ENCODE measurements at places on chromosomes 13 and 19. TPM values are rescaled to one million over a fixed set of nuclear protein-coding genes. Genes with fewer than 3 reads are reported as not detected.

DNA sequence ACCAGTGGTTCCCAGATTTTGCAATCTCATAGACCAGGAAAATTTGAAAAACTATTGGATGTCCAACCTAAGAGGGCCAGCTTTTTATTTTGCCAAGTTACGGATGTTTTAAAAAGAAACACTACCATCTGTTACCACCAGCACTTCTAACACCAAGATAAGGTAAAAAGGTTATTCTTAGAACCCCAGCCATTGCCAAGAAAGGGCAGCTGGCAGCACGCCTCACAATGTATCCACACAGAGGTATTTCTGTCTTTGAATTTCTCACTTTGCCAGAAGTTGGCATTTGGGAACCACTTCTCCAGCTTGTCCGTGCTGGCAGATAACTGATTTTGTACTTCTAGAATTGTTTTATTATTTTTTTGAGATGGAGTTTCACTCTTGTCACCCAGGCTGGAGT is 28.7 kb downstream of the CAPN12 start:
- H3K27me3 ChIP-seq, result no peaks in the 10 kb centered on the region
- H3K36me3 ChIP-seq, result peaks cover 23% of the 10 kb centered on the region
- no peak for DNase-seq
- H3K4me1 ChIP-seq, result peaks cover 36% of the 10 kb centered on the region

SIGLEC7 gene
- total RNA-seq, result not detected

KANK3 gene
- not detected for total RNA-seq

DNA sequence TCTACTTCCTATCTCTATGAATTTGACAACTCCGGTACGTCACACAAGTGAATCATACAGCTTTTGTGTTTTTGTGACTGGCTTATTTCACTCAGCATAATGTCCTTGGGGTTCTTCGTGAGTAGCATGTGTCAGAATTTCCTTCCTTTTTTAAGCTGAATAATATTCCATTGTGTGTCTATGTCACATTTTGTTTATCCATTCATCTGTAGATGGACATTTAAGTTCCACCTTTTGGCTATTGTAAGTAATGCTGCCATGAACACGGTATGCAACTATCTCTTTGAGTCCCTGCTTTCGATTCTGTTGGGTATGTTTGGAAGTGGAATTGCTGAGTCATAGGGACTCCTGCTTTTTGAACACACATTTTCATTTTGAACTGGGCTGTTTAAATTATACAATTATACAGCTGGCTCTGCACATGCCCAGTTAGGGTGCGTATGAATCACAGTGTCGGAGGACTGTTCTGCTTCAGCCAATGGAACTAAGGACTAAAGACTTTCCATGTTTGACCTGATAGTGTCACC is 43.0 kb upstream of the C13orf42 start:
- peaks cover 5% of the 10 kb centered on the region for H3K4me1 ChIP-seq
- H3K27me3 ChIP-seq, result peaks cover 33% of the 10 kb centered on the region
- H3K4me3 ChIP-seq, result no peak overlapping the region

DNA sequence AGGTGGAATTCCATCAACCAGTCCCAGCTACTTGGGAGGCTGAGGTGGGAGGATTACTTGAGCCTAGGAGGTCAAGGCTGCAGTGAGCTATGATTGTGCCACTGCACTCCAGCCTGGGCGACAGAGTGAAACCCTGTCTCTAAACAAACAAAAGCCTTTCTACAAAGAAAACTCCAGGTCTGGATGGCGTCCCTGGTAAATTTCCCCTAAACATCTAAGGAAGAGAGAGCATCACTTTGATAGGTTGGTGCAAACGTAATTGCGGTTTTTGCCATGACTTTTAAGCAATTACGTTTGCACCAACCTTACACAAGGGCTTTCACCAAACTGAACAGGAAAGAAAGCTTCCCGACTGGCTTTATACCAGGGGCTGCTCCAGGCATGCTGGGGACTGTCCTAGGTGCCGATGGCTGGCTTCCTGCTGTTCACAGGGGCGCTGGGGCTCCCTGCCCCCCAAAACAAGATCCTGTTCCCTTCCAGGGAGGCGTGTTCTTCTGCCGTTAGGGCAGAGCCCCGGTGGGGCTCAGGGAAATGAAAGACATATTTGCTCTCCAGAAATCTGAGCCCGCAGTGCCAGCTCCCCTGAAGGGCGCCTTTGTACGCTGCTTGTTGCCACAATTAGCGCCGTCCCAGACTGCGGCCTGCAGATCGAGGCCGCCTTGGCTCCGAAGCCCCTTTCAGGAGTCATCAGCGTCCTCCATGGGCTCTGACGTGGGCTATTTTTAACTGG is 38.7 kb upstream of the KLF2 start:
- H3K36me3 ChIP-seq, result no peaks in the 10 kb centered on the region
- peaks cover 38% of the 10 kb centered on the region for H3K27me3 ChIP-seq
- peaks cover 12% of the 10 kb centered on the region for H3K4me1 ChIP-seq
- H3K27ac ChIP-seq, result no peak overlapping the region

- H3K4me3 ChIP-seq, result no peak overlapping the region
- no peaks in the 10 kb centered on the region for H3K36me3 ChIP-seq
- peaks cover 20% of the 10 kb centered on the region for H3K27me3 ChIP-seq
- no peak overlapping the region for H3K27ac ChIP-seq
These were observed 19.3 kb upstream of the DPP9 start for GRCh38 chr19:4742723-4743646.

DNA sequence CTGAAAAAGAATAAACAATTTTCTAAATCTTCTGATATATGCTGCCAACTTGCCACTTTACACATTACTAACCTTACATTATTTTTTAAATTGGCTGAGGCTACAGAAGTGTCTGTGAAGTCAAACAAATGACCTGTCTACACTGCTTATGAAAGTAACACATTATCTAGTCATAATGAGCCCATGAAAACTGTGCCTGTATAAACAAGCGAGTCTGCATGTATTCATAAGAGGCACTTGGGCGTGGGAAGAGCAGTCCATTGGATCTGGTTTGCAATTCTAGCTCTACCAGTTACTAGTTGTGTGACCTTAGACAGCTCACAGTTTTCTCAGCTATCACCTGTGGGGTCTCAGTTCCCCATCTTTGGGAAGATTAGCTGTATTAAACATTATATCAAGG is 3.1 kb downstream of the VPS36 start:
- no peak overlapping the region for H3K4me3 ChIP-seq
- peaks cover 19% of the 10 kb centered on the region for H3K4me1 ChIP-seq
- H3K27ac ChIP-seq, result no peak overlapping the region
- no peaks in the 10 kb centered on the region for H3K27me3 ChIP-seq
